ENCODE measurements at places on chromosomes 16 and 17.
A peak's percentile ranks its signal among the peaks of the same experiment; 100 is the strongest.

DNA sequence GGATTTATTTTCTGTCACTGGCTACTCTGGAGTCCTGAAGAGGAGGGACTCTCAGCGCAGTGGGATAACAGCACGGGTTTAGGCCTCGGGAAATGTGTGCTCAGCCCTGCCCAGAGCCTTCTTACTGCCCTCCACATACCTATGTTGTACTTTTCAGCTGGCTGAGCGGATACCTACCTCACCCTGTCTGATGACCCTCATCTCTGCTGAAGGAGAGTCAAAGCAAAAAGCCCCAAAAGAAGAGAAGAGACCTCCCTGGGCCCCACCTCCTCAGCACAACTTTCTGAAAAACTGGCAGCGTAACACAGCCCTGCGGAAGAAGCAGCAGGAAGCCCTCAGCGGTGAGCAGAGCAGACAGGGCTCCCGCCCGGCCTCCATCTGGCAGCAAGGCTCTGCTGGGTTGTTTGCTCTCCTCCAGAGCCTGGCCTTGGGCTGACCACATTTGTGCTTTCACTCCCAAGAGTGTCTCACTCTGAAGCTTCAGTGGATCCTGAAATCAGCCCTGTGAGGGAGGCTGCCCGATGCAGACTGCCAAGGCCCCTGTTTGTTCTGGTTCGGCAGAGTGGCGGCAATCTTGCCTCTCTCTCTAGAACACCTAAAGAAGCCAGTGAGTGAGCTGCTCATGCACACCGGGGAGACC lies 10.3 kb downstream of the MYCBPAP start:
- DNase-seq: no peak

- DNase-seq: no peak
Observed at GRCh38 chr17:16986391-16986790, 14.5 kb upstream of the TNFRSF13B start.

DNA sequence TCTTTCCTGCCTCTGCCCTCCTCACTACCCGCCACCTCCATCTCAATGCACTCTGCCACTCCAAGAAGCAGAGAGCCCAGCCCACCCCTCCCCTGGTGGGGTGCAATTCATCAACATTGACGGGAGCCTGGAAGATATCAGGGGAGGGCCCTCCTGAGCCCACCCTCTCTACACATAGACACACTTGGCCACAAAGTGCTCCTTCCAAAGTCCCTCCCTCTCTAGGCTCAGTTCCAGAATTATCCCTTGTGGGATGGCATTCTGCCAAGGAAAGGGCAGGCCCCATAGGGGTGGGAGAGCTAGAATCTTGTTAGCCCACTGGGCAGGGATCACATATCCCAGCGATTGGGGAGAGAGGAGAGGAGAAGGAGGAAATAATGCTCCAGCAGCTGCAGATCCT lies 66.2 kb downstream of the TMEM132E start:
- no peak for DNase-seq

- peak; percentile 38 for DNase-seq
Observed at GRCh38 chr17:67993153-67993997, 2.9 kb downstream of the C17orf58 start.

DNA sequence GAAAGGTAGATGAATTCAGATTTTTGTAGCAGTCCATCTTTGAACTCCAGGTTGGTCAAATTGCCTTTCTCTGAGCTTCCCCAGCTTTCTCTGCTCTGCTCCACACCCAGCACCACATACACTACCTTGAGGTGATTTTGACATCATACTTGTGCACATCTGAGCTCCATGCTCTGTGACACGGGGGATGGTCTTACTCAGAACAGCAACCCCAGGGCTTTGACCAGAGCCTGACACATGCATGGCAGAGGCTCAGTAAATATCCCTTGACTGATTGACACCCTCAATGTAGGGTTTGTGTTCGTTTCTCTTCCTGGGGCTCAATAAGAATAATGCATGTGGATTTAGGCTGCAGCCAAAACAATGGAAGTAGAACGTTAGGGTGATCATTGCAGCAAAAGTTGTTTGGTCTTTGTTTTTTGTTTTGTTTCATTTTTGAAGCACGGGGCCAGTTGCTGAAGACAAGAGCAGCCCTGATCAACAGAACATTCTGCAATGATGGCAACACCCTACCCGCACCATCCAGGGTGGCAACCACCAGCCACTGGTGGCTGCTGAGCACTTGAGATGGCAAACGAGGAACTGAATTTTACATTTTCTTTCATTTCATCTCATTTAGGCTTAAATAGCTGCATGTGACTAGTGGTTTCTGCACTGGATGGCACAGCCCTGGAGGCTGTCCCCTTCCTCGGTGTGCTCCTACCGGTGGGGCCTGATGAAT lies 224.8 kb upstream of the TNRC6C start:
- DNase-seq: no peak

DNA sequence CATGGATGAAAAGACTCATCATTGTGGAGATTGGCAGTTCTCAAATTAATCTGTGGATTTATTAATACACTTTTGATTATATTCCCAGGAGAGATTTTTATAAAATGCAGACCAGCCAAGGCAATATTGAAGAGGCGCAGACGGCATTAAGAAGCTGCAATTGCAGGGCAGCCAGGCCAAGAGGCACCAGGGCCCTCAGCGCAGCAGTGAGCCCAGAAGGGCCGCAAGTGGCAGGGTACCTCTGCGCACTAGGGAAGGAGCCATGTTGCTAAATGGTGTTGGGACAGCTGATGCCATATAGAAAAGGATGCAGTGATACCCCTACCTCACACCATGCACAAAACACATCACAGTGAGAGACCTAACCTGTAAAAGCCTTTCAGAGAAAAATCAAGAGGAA lies 36.6 kb upstream of the CHMP6 start:
- DNase-seq: no peak

- peak; percentile 4 for DNase-seq
Observed at GRCh38 chr17:73595479-73595878, 48.8 kb downstream of the SDK2 start.

- DNase-seq: no peak
Observed at GRCh38 chr17:79944821-79945391, 90.8 kb downstream of the TBC1D16 start.

GRCh38 chr17:52147431-52147830 lies 11.1 kb downstream of the CA10 start:
- no peak for DNase-seq

DNA sequence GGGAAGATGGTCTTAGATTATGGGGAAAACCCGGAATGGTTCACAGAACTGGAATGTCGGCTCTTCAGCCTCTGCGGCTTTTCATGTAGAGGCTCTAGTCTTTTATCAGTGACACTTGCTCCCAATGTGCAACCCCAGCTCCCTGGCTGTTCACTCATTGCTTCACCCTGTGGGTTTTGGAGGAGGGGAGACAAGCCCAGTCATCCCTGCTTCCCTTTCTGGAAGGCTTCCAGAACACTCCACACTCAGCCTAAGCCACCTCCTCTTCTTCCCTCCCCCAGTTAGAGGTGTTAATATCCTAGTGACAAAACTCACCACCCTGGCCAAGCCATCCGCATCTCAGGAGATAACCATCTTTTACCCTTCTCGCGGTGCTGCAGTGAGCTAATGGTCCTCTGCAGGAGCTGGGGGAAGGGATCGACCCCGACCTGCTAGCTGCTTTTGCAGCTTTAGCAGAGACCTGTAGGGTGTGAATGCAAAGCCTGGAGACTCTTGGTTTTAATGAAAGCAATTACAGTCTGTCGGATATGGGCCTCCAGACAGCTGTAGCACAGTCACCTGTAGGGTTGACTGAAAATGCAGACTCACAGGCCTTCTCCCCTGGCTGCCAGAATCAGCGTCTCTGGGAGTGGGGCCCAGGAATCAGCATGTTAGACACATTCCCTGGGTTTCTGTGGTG lies 24.3 kb upstream of the LASP1NB start:
- no peak for DNase-seq

DNA sequence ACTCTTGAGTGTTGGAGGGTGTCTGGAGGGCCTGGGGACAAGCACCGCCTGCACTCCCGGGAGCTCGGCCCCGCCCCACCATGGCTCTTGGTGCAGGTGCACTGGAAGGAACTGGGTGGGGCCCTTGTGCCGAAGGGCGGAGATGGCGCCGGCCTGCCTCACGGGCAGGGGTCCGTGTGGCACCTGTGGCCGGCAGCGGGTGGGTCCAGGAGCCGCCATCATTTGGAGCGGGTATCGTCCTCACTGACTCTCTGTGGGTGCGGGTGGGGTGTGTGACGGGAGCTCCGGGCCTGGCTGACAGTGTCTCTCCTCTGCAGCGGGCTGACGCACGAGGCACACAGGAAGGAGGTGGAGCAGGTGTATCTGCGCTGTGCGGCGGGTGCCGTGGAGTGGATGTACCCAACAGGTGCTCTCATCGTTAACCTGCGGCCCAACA lies 5.2 kb downstream of the METRNL start:
- no peak for DNase-seq

GRCh38 chr17:69525920-69526841 lies 111.7 kb downstream of the MAP2K6 start:
- no peak for DNase-seq

Measured in amygdala (tissue), 56 donors.